ENCODE measurements at places on chromosomes 3 and 15. TPM values are rescaled to one million over a fixed set of nuclear protein-coding genes. Genes with fewer than 3 reads are reported as not detected.
A peak's percentile ranks its signal among the peaks of the same experiment; 100 is the strongest.

DNA sequence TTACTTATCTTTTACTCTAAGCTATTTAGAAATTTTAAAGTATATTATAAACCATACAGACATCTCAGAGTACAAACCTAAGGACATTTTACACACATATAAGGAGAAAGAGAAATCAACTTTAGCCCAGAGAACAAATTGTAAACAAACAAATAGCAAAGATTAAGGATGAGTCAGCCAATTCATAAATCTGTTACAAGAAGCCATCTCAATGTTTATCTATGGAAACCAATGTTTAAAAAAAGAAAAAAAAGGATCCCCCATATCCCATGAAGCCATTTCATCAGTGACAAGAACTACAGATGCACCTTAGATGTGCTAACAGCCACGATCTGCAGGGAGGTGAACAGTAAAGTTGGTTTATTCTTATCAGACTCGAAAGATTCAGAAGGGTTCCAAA, 437.1 kb downstream of the SHQ1 start:
- H3K36me3 ChIP-seq, result no peaks in the 10 kb centered on the region
- no peak for DNase-seq
- H3K4me1 ChIP-seq, result 0 out of 2 replicates have a peak, but pooled peaks cover 12% of the 10 kb centered on the region
- no peak overlapping the region for H3K27ac ChIP-seq

GRCh38 chr3:189058071-189058470, 113.7 kb upstream of the TPRG1 start:
- no peak for DNase-seq
- no peaks in the 10 kb centered on the region for H3K4me1 ChIP-seq
- H3K27ac ChIP-seq, result no peak overlapping the region
- H3K4me3 ChIP-seq, result no peak overlapping the region
- no peaks in the 10 kb centered on the region for H3K27me3 ChIP-seq

GRCh38 chr3:178072391-178073305, 463.6 kb upstream of the KCNMB2 start:
- no peaks in the 10 kb centered on the region for H3K27me3 ChIP-seq
- no peak overlapping the region for H3K27ac ChIP-seq
- no peak for DNase-seq

DNA sequence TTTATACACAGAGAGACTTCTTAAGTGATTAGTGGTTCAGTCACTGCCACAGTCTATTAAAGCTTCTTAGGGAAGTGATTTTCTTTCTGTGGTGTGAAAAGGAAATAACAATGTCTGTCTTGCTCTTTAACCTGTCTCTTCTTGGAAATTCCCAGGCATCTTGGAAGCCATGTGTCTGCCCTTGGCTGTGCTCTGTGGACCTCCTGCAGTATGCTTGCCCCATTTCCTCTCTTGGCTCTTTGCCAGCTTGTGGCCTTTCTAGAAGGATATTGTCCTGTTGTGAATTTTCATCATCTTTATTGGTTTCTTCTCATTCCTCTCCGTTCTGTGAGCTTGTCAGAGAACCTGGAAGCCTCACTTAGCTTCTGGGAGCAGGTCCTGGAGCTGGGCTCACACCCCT, 338.4 kb upstream of the C2CD4B start:
- H3K4me1 ChIP-seq, result peaks cover 36% of the 10 kb centered on the region
- DNase-seq, result peak; percentile 30
- no peak overlapping the region for H3K4me3 ChIP-seq

- peak overlapping the region; percentile 35 for H3K27ac ChIP-seq
- H3K27me3 ChIP-seq, result no peaks in the 10 kb centered on the region
- H3K4me1 ChIP-seq, result peaks cover 30% of the 10 kb centered on the region
- no peak for DNase-seq
- H3K36me3 ChIP-seq, result no peaks in the 10 kb centered on the region
These were observed 49.7 kb downstream of the ABHD2 start for GRCh38 chr15:89137926-89138325.

DNA sequence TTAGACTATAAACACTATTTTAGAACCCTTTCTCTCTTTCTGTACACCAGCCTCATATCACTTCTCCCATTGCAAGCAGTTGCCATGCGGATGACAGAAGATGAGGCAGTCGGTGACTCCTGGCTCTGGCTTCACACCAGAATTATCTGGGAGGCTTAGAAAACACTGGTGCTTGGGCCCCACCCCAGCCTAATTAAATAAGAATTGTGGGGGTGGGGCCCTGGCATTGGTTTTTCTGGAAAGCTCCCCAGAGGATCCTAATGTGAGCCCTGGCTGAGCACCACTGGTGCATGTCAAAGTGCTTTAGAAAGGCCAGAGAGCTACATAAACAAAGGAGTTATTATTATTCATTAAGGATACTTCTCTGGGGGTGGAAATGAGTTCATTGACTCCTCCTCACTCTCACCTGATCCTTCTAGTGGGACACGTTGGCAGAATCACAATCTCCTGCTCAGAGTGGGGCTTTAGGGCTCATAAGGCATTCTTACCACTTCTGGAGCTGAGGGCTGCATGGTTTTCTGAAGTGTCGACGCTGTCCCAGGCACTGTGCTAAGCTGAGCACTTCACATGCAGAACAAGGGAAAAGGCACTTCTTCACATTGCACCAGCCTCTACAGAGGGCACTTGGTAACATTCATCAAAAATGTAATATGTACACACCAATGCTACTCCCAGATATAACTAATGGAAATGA, 188.5 kb upstream of the TLE3 start:
- no peaks in the 10 kb centered on the region for H3K36me3 ChIP-seq
- DNase-seq, result no peak
- no peak overlapping the region for H3K27ac ChIP-seq
- no peak overlapping the region for H3K4me3 ChIP-seq
- peaks cover 26% of the 10 kb centered on the region for H3K4me1 ChIP-seq

GRCh38 chr3:11423868-11424267, 151.7 kb downstream of the ATG7 start:
- H3K27me3 ChIP-seq, result no peaks in the 10 kb centered on the region
- no peak overlapping the region for H3K27ac ChIP-seq
- no peak overlapping the region for H3K4me3 ChIP-seq
- no peaks in the 10 kb centered on the region for H3K4me1 ChIP-seq

DNA sequence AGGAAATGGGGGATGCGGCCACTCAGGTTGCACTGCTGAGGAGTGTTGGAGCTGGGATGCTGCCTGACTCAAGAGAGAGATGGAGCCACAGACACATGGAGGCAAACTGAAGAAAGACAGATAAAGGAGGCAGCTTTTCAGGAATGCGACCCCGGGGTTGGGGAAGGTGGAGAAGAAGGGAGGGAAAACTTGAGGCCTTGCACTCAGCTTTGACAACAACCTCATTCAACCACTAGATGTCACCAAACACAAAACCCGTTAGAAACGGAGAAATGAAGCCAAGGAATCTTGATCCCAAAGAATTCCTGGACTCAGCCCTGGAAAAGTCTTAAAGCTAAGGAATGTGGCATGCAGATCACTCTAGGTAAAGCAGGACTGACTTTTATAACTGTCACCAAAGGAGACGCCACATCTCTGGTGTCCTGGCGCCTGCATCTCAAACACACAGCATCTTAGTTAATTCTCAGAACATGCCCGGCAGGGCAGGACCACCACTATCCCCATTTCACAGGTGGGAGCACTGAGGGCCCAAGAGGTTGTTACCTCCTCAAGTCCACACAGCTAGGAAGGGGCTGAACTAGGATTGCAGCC, 59.6 kb upstream of the LMCD1 start:
- H3K36me3 ChIP-seq, result no peaks in the 10 kb centered on the region
- H3K27ac ChIP-seq, result no peak overlapping the region
- H3K4me3 ChIP-seq, result no peak overlapping the region
- H3K4me1 ChIP-seq, result peaks cover 45% of the 10 kb centered on the region
- peak; percentile 77 for DNase-seq

DNA sequence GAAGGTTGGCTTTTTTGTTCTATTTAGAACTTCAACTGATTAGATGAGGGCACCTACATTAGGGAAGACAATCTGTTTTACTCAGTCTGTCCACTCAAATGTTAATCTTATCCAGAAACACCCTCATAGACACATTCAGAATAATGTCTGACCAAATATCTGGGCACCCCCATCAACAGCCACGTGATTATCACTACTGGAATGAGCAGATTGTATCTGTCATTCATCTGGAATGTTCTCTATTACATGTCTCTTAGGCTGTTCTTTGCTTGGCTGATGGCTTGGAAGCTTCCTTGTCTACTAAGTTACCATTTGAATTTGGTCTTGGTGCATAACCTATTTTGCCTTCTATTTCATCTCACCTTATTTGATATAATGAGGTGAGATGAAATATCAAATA, 15.7 kb upstream of the LRRC58 start:
- no peak overlapping the region for H3K27ac ChIP-seq
- H3K27me3 ChIP-seq, result peaks cover 2% of the 10 kb centered on the region
- H3K4me3 ChIP-seq, result no peak overlapping the region
- H3K36me3 ChIP-seq, result no peaks in the 10 kb centered on the region

DNA sequence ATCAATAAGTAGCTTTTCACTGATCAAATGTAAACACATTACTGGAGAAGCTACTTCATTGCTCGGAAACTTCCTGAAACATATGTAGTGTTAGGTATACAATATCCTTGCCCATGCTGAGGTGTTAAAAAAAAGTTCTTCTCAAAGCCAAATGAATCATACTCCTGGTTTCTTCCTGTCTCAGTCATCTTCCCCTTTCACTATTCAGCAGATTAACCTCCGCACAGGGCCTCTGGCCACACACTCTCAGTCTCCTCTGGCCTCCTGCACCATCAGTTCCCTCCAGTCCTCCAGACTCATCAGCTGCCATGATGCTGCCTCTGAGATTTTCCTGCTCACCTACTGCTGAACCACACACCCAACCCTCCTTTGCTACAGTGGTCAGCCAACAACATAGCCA, 70.5 kb upstream of the BOC start:
- H3K27me3 ChIP-seq, result no peaks in the 10 kb centered on the region
- H3K27ac ChIP-seq, result no peak overlapping the region
- DNase-seq, result peak; percentile 49
- no peaks in the 10 kb centered on the region for H3K4me1 ChIP-seq

DNA sequence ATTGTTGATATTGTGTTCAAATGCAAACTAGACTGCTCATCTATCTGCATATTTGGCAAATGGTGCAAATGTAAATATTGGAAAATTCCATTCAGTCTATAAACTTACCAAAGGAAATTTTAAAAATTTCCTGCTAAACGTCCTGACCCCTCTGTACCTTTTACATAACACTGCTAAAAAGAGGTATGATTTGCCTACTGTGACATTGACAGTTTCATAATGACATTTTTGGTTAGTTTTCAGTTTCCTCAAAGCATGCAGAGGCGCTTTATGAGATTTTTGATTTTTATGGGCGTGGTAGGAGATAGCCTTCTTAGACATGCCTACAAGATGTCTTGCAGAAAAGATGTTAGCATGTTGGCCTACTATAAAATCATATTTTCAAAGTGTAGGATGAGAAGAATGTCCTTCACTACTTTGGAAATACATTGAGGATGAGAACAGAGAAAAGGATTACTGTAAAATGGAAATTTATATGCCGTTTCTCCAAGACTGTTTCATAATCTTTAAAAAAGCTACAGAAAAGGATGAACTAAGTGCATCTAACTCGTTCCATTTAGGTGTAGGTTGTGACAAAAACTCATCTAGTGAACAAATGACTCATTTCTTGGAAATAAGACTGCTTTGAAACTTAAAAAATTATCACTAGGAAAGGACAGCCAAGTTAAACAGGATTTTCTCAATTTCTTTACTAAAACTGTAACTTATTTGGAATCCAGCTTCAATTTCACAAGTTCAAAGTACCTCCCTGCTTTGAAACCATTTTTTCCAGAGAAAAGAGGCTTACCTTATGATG, 14.5 kb upstream of the ISLR start:
- no peaks in the 10 kb centered on the region for H3K27me3 ChIP-seq
- no peaks in the 10 kb centered on the region for H3K4me1 ChIP-seq
- no peak for DNase-seq
- H3K4me3 ChIP-seq, result no peak overlapping the region
- H3K27ac ChIP-seq, result no peak overlapping the region

DNA sequence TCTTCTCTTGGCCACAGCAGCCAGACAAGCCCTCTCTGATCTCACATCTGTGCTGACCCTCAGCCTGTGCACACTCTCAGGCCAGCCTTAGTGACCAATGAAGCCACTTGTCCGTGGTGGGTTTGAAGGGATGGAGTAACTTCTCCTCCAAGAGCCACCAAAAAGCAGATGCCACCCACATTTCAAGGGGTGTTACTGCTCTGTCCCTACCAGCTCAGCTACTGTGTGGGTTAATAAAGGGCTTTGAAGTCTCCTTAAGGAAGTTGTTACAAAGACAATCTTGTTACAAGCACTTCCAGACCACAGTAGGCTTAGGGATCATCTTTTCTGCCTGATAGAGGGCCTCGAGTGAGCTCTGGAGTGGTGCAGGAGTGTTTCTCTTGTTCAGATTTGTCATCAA, 3.3 kb upstream of the CA12 start:
- H3K36me3 ChIP-seq, result no peaks in the 10 kb centered on the region
- DNase-seq, result no peak
- no peaks in the 10 kb centered on the region for H3K27me3 ChIP-seq
- H3K4me1 ChIP-seq, result peaks cover 16% of the 10 kb centered on the region
- H3K27ac ChIP-seq, result no peak overlapping the region

DNA sequence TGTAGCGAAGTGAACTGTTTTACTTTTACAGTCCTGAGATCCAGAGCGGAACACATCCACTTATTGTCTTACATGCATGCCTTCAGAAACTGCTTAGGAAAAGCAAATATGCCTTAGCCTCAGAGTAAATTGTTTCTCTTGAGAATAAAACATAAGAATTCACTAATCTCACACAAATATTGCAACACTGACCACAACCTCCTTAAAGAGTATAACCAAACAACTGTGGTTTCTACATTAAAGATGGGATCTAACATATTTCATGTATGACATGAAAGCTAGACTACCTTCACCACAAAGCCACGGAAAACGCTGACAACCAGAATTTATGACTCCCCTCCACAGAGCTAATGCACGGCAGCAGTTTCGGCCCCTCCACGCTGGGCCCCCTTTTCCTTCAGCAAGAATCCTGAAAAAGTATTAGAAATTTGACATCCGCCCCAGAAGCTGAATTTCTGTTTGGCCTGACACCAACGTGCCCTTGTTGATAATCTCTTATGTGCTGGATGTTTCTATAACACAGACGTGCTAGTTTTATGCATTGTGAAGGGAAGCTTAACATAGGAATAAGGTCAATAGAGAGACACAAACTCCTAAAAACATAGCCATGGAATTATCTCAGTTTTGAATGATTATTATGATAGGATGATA, 84.6 kb downstream of the GREM1 start:
- no peaks in the 10 kb centered on the region for H3K27me3 ChIP-seq
- no peak overlapping the region for H3K4me3 ChIP-seq
- H3K27ac ChIP-seq, result no peak overlapping the region
- peak; percentile 79 for DNase-seq
- H3K36me3 ChIP-seq, result no peaks in the 10 kb centered on the region

- H3K4me1 ChIP-seq, result peaks cover 11% of the 10 kb centered on the region
- no peaks in the 10 kb centered on the region for H3K36me3 ChIP-seq
- H3K27me3 ChIP-seq, result 0 out of 2 replicates have a peak, but pooled peaks cover 15% of the 10 kb centered on the region
- peak overlapping the region; percentile 75 for H3K4me3 ChIP-seq
- H3K27ac ChIP-seq, result no peak overlapping the region
These were observed 848 bp upstream of the CADPS start for GRCh38 chr3:62876064-62876463.

- H3K4me1 ChIP-seq, result peaks cover 42% of the 10 kb centered on the region
- H3K4me3 ChIP-seq, result peak overlapping the region; percentile 34
- H3K36me3 ChIP-seq, result peaks cover 28% of the 10 kb centered on the region
- peak; percentile 89 for DNase-seq
- no peaks in the 10 kb centered on the region for H3K27me3 ChIP-seq
- peak overlapping the region; percentile 56 for H3K27ac ChIP-seq
These were observed 61.9 kb downstream of the HMG20A start for GRCh38 chr15:77482570-77482969.

- peaks cover 8% of the 10 kb centered on the region for H3K4me1 ChIP-seq
- no peak for DNase-seq
- H3K36me3 ChIP-seq, result no peaks in the 10 kb centered on the region
- no peak overlapping the region for H3K4me3 ChIP-seq
These were observed 855.3 kb downstream of the MCTP2 start for GRCh38 chr15:95086531-95087252.

The CPNE9 gene
- not detected for total RNA-seq

The CDAN1 gene
- total RNA-seq, result 17.8 TPM

The MYLK gene
- 174 TPM for total RNA-seq

The CEP19 gene
- 5.4 TPM for total RNA-seq

The MME gene
- total RNA-seq, result 204 TPM

All from GM23248 (cell line).